ENCODE measurements at places on chromosomes 5 and 9.

DNA sequence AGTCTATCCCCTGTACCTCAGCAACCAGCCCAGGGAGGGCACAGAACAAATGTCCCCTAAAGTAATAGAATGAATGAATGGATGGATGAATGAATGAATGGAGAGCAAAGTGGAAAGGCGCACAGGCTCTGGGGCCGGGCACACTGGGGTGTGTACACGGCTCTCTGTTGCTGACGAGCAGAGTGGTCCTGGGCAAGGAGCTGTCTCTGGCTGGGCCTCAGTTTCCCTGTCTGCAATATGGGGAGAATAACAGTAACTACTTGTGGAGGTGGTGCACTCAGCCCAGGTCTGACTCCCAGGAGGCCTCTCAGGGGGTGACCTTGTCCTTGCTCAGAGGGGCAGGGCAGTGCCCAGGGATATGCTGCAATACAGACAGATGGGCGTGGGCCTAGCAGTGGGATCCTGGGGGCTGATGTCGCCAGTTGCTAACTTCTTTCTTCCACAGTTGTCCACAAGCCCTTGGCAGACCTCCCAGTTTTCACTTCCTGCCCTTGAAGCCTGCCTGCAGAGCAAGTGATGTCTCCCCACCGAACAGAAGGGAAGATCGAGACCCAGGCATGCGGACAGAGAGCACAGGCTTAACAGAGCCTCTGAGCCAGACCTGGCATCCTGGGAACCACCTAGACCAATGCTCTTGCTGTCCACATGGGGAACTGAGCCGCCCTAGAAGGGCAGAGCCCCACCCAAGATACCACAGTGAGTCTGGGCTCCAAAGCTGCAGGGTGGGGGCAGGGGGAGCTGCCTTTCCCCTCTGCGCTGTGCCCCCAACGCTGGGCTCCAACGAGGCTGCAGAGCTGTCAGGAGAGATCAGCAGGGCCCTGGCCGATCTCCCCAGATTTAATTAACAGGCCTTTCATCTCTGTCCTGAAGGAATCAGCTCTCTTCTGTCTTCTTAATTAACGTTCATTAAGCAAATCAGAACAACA lies 13.6 kb upstream of the LAMC3 start:
- peak; percentile 67 for DNase-seq

DNA sequence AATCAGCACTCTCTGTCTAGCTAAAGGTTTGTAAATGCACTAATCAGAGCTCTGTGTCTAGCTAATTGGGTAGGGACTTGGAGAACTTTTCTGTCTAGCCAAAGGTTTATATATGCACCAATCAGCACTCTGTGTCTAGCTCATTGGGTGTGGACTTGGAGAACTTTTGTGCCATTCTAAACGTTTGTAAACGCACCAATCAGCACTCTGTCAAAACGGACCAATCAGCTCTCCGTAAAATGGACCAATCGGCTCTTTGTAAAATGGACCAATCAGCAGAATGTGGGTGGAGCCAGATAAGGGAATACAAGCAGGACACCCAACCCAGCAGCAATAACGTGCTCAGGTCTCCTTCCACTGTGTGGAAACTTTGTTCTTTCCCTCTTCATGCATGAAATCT lies 298.6 kb upstream of the PTPRD start:
- no peak for DNase-seq

DNA sequence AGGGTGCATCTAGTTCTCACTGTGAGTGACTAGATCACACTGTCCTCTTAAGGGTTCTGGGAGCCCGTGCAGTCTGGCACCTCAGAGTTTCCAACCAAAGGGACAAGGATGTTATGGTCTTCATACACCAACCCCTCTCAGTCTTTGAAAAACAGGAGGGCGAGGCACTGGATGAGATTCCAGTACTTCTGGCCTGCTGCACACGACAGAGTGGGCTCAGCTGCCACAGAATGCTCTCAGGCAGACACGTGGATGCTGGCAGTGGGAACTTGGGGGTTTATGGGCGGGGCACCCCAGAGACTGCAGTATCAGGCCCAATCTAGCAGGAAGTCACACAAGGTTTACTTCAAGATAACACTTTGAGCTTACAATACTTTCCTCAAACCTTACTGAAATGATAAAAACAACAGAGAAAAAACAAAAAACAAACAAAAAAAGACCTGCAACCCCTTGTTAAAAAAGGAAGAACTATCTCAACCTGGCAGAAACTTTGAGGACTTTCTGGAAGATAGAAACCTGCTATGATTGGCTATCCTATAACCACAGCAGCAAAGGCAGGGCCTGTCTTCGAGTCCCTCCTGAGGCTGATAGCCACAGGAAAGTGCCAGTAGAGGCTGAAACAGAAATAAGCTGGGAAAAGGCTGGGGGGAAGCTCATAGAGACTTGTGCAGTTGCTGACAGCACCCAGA lies 28.3 kb upstream of the TGFBR1 start:
- no peak for DNase-seq

GRCh38 chr9:69344459-69344858 lies 19.4 kb downstream of the ENTREP1 start:
- no peak for DNase-seq

- DNase-seq: no peak
Observed at GRCh38 chr9:86782831-86783230, 164.5 kb downstream of the GAS1 start.

GRCh38 chr5:164013077-164013670 lies 507.8 kb downstream of the MAT2B start:
- DNase-seq: peak; percentile 91

- DNase-seq: no peak
Observed at GRCh38 chr9:70413464-70413798, 1.0 kb downstream of the KLF9 start.

- DNase-seq: no peak
Observed at GRCh38 chr5:126062398-126063221, 360.6 kb upstream of the GRAMD2B start.

- DNase-seq: no peak
Observed at GRCh38 chr5:95235439-95235982, 49.4 kb downstream of the MCTP1 start.

GRCh38 chr5:75053304-75054133 lies 1.2 kb upstream of the GCNT4 start:
- peak; percentile 82 for DNase-seq

GRCh38 chr9:87592554-87593358 lies 95.1 kb downstream of the DAPK1 start:
- DNase-seq: peak; percentile 77

DNA sequence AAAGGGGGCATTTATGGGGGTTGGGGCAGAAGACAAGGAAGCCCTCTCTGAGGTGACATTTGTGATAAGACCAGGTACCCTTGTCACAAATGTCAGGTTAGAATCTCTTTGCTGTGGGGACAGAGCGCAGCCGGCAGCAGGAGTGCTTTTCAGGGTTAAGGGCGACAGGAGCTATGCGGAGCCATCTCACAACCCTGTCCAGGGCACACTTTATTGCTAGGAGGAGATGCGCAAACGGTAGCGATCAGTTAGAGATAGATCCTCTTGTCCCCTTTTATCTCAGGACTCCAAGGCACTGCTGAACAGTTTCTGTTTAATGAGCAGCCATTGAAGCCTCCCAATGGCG lies 438 bp upstream of the LAMC3 start:
- DNase-seq: no peak

DNA sequence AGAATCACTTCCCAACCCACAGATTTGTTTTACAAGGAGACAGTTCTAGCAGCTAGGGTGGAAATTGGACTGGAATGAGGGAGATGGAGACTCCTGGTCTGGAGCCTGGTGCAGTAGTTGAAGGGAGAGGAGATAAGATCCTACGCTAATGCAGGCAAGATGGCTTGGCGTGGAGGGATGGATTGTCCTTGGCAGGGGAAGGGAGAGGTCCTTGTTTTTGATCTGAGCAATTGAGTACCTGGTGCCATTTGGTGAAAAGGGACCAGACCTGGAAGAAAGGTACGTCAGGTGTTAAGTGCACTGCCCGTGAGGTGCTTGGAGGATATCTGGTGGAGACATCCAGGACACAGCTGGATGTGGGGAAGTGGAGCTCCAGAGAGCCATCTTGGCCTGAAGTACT lies 35.7 kb downstream of the ANGPTL2 start:
- DNase-seq: no peak

DNA sequence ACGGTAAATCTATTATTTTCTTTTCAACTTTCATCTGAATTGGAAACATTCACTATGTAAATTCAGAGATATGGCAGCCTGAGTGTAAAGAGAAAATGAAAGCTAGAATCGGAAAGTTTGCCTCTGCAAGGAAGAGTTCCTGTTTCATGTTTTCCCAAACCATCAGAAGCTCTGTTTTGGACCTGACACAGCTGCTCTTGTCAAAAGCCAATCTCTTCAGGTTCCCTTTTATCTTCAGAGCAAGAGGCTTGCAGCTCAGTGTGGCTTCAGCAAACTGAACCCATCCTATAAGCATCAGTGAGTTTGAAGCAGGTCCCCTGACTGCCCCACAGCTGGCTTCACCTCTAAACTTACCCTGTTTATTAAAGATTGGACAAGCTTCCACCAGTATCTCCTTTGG lies 1099.7 kb downstream of the DTWD2 start:
- DNase-seq: peak; percentile 46

DNA sequence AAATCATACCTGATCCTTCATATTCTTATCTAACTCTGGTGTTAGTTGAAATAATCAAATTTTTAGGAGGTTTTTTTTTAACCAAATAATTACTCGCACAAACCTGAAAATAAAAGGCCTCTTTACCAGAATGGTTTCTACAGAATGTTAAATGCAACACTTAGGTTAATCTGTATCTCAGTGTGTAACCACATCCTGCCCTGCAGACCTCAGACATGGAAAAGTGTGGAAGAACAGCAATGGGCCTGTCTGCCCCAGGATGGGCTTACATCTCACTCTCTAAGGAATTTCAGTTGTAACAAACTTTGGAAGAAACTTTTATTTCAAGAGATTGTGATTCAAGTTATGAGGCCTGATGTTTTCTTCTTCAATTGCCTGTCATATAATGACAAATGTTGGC lies 32.5 kb upstream of the MIER3 start:
- DNase-seq: peak; percentile 2

Measured in cardiac fibroblast (primary cell).